Iris pigment epithelial cell (primary cell): ENCODE measurements at places on chromosomes 5 and 9.
A peak's percentile ranks its signal among the peaks of the same experiment; 100 is the strongest.

GRCh38 chr9:4679268-4680172, at the start of gene CDC37L1:
TSS of gene CDC37L1 (plus strand) at chr9:4679569. CDS start at chr9:4679768, 199 bp downstream.
- DNase-seq: peak; percentile 95

DNA sequence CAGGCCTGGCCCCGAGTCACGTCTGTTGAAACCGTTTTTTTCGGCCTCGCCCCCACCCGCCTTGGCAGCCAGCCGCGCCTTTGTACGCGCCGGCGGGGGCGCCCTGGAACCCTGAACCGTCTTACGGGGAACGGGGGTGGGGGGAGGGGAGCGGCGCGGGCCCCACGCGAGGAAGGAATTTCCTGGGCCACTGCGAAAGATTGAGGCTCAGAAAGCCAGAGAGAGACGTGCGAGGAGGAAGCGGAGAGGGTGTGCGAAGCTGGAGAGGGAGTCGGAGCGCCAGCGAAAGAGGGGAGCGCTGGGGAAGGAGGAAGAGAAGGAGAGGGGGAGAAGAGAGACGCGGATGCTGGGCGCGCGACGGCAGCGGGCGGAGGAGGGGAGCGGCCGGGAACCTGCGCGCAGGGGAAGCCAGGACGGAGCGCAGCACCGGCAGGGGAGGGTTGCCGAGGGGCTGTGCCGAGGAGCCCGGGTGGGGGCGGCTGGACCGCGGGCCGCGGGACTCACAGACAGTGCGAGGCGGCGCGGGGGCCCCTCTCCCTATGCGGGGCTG, 4.6 kb upstream of the PRDM12 start:
- no peak for DNase-seq

GRCh38 chr9:121324316-121324715, 45.7 kb downstream of the STOM start:
- DNase-seq: no peak

DNA sequence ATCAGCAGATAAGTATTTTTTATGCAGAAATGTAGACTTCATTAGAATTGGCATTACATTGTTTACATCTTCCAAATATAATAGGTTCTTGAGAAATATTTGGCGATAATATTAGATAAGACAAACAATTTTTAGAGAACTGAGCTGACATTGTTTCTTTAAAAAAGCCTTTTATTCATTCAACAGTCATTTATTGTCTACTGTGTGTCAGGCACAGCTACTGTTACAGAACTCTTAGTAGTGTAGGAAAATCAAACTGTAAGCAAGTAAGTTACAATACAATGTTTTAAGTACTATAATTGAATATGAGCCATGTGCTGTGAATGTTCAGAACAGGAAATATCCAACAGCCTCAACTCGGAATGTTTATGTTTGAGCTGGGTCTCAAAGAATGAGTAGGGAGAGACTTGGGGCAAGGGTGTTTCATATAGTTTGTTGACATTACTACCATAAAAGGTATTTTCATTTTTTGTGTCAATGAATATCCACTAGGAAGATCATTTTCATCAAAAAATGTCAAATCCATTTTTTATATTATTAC, 114.0 kb downstream of the CDC42SE2 start:
- peak; percentile 81 for DNase-seq

GRCh38 chr5:36054647-36055046, 12.0 kb downstream of the UGT3A2 start:
- no peak for DNase-seq

- DNase-seq: peak; percentile 8
Measured at GRCh38 chr5:172502969-172503368, 48.6 kb upstream of the SH3PXD2B start.

GRCh38 chr5:139019211-139019610, 144.1 kb upstream of the LRRTM2 start:
- no peak for DNase-seq

GRCh38 chr5:154542581-154542980, 64.6 kb upstream of the HAND1 start:
- DNase-seq: no peak

DNA sequence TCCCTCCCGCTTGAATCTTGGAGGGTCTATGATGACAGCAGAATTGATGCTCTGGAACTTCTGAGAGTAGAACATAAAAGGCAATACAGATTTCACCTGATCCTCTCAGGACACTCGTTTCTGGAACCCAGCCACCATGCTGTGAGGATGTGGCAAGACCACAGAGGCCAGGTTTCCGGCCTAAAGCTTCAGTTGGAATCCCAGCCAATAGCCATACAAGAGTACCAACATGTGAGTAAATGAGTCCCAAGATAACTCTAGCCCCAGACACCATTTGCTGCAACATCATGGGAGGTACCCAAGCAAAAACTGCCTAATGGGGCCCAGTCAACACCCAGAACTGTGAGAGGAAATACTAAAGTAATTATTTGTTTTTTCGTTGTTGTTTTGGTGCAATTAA, 65.7 kb upstream of the MARCHF11 start:
- no peak for DNase-seq

GRCh38 chr9:10059044-10059443, 553.8 kb downstream of the PTPRD start:
- DNase-seq: peak; percentile 26

GRCh38 chr9:92405818-92406217, 1.4 kb upstream of the OGN start:
- DNase-seq: no peak

DNA sequence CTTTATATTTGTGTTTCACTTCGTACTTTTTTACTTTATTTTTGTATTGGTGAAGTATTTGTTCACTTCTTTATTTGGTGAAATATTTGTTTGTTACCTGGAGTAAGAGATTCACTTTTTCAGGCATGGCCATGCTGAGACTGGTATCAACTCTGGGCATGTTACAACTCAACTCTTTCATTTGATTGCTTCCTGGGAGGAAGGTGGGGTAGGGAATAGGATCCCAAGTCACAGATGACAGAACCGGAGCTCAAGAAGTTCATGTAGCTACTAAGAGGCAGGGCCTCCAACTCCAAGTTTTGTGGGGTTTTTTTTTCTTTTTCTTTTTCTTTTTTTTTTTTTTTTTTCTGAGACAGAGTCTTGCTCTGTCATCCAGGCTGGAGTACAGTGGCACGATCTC, 6.1 kb upstream of the ADGRD2 start:
- DNase-seq: no peak

DNA sequence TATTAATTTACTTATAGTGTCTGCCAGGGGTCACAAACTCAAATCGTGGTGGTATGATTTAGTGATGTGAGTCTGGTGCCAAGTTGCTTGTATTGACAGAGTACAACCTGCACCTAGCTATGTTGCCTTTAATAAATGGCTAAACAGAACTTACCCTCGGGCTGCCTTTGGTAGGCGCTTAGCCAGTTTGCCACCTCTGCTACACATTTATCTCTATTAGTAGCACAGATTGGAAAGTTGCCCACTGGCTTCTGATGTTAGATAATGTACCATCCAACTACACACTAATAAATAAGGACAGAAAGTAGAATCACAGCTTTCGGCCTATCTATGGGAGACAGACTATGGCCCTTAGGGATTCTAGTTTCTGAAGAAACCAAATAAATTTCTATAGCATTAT, 368.4 kb downstream of the MAN2A1 start:
- no peak for DNase-seq

DNA sequence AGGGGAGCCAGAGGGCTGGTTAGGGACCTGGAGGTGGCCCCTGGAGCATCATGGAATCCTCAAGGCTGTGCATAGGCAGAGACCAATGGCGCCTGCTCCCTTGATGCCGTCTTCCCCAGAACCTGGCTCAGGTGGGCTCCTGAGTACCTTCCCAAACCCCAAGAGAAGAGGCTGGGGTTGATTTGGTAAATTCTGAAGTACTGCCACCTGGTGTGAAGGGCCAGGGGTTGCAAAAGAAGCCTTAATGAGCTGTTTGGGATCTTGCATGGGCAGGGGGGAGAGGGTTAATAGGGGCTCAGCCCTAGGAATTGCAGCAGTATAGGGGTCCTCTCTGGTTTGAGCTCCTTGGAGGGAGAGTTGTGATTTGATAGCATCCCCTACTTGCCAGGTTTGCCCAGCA, 52.1 kb downstream of the CYSTM1 start:
- no peak for DNase-seq

- DNase-seq: peak; percentile 70
Measured at GRCh38 chr9:91117959-91118703, 243.6 kb downstream of the AUH start.

- DNase-seq: peak; percentile 37
Measured at GRCh38 chr9:124969401-124969800, 28.5 kb upstream of the GOLGA1 start.

GRCh38 chr9:112112941-112113681, 62.0 kb downstream of the SUSD1 start:
- DNase-seq: peak; percentile 54

GRCh38 chr5:16983972-16984371, 47.9 kb upstream of the MYO10 start:
- no peak for DNase-seq

- no peak for DNase-seq
Measured at GRCh38 chr5:180639287-180639686, 10.1 kb downstream of the FLT4 start.

- DNase-seq: no peak
Measured at GRCh38 chr9:112017878-112018277, 121.3 kb downstream of the UGCG start.
